ENCODE measurements at places on chromosomes 7 and 10.

DNA sequence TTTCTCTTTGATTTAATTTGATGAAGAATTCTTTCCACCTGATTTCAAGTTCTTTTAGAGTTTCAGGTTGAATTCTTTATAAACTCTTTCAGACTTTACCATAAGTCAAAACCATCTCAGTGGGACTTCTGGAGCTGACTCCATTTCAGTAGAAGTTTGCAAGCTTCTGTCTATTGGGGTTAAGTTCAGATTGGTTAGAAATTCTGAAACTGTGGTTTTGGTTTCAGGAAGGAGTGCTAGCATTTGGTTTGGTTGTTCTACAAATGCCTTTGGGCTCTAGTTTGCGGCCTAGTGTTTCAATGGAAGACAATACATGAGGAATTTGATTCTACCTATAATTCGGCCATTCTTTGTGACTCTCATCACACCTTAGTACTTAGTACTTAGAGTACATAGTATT lies 176.8 kb upstream of the RHOBTB1 start:
- DNase-seq, result peak; percentile 27

- DNase-seq, result peak; percentile 5
These were observed 668 bp downstream of the GPR37 start for GRCh38 chr7:124764847-124765400.

GRCh38 chr7:96016735-96017134 lies 244.4 kb downstream of the DYNC1I1 start:
- DNase-seq, result peak; percentile 6

DNA sequence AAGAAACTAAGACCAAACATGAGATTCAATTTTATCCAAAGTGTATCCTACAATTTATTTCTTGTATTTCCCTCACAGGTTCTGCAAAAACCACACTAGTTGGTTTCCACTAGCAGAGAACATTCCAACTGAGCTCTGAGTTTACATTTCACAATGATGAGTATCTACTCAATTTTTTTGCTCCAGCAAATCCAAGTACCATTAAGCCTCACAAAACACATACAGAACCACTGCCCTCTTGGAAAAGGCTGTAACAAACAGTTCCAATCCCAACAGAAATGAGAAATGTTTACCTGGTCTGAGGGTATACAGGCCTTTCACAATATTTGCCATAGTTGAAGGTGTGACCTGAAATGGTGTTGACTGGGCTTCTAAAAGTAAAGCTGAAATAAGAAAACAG lies 59.9 kb downstream of the CACUL1 start:
- DNase-seq, result no peak

All from activated CD4-positive, alpha-beta T cell treated with anti-CD3 and anti-CD28 coated beads, Interleukin-2, amount 50 U/mL, for 16 hours (primary cell).